ENCODE measurements at places on chromosomes 16 and 17.

DNA sequence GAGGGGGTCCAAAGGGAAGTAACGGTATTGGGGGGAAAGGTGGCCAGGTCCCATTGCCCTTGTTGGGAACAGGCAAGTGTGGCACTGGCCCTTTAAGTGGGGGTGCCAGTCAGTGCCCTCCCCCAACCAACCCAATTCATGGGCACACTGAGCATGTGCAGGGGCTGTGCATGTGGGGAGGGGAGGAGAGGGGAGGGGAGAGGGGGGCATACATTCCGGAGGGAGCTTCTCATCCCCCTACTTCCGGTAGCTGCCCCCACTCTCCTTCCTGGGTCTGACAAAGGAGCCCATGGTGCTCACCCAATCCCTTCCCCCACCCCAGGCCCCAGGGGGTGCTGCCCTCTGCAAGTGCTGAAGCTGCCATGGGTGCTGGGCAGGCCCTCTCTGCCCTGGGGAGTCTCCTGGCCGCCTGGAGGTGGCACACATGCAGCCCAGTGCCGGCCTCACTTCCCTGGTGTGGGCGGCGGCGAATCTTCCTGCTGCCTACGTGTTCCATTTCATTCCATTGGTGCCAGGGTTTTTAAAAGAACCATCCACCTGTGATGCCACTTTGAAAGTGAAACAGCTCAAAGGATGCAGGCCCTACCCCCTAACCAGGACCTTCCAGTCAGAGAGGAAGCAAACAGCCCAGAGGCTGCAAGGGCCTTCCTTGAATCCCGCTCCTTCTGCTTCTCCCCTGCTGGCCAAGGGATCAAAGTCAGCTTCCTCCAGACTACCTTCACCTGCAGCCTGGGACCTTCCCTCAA, 11.0 kb downstream of the HEXIM2 start:
- DNase-seq: no peak

GRCh38 chr16:67393788-67394154, 473 bp upstream of the TPPP3 start:
- no peak for DNase-seq

DNA sequence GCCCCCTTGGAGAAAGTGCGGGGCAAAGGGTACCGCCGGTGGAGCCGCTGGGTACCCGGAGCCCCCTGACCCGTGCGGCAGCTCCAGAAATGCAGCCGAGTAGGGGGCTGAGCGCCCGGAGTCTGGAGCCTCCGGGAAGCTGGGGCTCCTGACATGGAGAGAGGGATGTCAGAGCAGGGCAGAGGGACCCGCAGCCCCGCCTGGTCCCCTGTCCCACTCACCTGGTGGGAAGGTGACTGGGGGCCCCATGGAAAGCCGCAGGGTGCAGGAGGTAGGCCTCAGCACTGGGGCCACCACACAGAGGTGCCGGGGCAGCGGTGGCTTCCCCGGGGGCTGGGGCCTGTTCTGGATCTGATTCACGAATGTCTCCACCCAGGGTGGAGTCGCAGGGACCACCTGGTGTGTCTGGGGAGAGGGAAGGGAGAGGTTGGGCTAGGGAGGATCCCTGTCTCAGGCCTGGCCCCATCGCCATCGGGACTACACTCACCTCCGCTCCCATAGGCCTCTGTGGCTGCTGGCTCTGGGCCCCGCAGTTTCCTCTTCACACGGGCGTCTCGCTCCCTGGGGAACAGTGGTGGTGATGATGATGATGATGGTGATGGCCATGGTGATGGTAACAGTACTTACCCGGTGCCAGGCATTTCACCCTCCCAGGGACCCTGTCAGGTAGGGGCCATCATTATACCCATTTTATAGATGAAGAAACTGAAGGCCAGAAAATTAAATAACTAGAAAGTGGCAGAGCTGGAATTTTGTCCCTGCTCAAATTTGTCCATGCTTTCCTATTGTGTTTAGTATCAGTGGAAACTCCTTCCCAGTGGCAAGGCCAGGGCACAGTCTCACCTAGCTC, 5.2 kb downstream of the TBX6 start:
- DNase-seq: no peak

DNA sequence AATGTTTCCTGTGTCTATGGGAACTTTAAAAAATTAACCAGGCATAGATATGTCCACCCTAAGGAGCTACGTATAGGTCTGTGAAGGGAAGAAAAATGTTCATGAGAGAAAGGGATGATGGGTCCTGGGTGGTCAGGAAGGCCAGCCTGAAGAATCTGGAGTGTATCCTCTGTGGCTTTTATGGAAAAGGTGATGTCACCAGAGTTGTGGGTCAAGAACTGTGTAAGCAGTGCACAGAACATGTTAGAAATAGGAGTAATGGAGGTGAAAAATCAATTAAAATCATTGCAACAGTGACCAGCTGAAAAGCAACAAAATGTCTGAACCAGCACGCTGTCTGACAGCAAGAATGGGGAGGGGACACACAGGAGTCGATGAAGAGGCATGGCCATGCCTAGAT, 68.5 kb downstream of the USP31 start:
- no peak for DNase-seq

DNA sequence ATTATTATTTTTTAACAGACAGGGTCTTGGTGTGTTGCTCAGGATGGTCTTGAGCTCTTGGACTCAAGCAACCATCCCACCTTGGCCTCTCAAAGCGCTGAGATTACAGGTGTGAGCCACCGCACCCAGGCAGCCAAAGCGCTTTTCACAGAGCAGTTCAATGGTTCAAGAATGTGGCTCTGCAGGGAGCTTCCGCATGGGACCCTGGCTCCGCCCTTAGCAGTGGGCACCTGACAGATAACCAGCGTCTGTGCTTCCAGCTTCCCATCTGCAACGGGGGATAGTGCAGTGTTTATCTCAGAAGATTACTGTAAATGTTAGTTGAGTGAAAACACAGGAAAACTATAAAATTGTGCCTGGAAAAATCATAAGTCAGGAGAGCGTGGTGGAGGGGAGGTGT, 99.4 kb downstream of the KCNJ12 start:
- DNase-seq: no peak

- no peak for DNase-seq
These were observed 3.2 kb upstream of the ZDHHC1 start for GRCh38 chr16:67419502-67419901.

DNA sequence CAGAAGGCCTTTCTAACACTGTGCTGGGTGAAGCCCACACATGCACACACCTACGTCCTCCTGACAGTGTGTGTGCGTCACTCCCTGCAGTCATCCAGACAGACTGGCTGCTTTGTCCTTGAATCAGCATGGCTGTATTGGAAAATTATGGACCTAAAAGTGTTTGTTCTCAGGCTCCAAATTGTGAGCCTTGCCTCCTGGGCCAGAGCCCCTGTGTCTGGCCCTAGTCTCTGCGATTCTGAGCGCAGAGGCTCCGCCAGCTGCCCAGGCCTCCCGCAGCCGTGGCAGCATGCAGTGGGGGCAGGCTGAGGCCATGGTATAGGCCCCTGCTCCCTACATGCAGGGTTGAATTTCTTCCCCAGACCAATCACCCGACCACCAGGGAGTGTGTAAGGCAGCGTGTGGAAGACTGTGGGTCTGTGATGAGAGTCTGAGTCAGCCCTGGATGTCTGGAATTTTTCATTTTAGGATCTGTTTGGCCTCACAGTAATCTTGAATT, 166.9 kb downstream of the LGALS9B start:
- DNase-seq: no peak

GRCh38 chr16:13885700-13886099, 34.3 kb upstream of the ERCC4 start:
- DNase-seq: no peak

DNA sequence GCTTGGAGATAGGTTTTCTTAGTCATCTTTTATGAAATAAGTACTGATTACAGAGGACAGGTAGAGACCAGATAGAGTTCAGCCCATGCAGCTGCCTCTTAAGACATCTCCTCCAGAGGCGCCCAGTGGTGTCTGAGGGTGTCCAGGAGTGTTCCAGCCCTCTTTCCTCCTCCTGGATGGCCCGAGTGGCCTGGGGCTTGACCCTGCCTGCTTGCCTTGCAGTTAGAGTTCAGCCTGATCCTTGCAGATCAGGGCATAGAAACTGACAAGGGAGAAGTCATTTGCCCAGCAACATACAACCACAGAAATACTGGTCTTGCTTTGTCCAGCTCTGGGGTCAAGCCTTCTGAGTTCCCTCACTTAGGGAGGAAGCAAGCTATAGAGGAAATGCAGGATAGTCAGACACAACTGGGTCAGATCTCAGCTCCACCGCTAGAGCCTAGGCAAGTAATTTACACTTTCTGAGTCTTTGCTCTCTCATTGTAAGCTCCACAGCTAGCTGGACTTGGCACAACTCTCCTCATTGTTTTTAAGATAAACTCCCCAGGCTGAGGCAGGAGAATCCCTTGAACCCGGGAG, 3.6 kb upstream of the CCL1 start:
- DNase-seq: no peak

GRCh38 chr17:83192161-83192788, 112.9 kb downstream of the METRNL start:
- DNase-seq: no peak

DNA sequence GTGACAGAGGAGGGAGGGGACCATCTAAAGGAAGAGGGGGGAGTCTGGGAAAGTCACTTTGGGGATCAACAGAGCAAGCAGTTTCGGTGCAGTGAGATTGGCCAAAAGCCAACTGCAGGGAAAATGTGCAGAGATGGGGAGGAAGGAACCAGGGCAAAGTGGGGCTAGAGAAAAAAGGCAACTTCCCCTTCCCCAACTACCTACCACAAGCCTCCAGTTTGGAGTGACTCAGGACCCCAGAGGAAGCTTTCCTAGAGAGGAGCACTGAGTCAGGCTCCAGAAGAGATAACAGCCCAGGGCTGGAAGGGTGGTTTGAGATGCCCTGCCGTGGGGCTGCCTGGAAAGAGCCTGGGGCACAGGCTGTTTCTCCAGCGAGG, 6.9 kb upstream of the CD300LD start:
- no peak for DNase-seq

GRCh38 chr17:77527409-77527808, 386.6 kb downstream of the SEC14L1 start:
- DNase-seq: no peak

GRCh38 chr17:45906237-45906636, 11.9 kb downstream of the MAPT start:
- no peak for DNase-seq

Data from DMS79 treated with DMSO at 0.1 percent for 48 hours (cell line).